ENCODE measurements at places on chromosomes 5 and 9. TPM values are rescaled to one million over a fixed set of nuclear protein-coding genes. Genes with fewer than 3 reads are reported as not detected.

The ACTBL2 gene
- 1.5 TPM for total RNA-seq

- DNase-seq = no peak
Measured at GRCh38 chr5:128673411-128673957, 135.4 kb upstream of the FBN2 start.

The LCN9 gene
- total RNA-seq = not detected

GRCh38 chr5:181212080-181212479 lies 7.1 kb upstream of the TRIM7 start:
- no peak for DNase-seq

GRCh38 chr9:26954050-26954508 lies 2.1 kb upstream of the IFT74 start:
- no peak for DNase-seq

GRCh38 chr9:103707181-103707580 lies 386.9 kb upstream of the SMC2 start:
- DNase-seq = no peak

DNA sequence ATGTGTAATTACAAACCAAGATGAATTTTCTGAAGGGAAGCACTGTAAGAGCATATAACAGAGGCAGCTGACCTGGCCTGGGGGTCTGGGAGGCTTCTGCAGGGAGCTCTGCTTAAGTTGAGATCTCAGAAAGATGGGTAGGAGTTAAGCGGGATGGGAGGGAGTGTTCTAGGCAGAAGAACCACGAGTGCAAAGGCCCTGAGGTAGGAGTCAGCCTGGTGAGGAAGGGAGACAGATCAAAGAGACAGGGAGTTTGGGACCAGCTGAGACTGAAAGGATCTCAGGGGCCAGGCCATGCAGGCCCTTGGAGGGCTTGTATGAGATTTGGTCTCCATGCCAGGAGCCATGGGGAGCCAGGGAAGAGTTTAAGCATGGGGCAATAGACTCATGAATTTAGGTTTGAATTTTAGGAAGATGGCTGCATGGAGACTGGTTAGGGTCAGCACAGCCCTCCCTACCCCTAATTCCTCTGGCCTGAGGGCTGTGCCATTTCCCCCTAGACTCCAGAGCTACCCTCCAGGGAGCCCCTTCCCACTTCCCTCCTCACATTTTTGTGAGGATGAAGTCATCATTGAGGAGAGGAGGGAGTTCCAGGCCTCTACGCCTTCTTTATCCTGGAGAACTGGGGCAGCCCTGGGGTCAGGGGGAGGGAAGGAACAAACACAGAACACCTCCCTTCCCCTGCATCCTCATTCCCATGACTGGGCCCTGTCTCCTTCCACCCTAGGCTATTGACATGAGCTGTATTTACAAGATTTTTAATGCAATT lies 4.8 kb upstream of the ARAP3 start:
- DNase-seq = no peak

The NR5A1 gene
- not detected for total RNA-seq

DNA sequence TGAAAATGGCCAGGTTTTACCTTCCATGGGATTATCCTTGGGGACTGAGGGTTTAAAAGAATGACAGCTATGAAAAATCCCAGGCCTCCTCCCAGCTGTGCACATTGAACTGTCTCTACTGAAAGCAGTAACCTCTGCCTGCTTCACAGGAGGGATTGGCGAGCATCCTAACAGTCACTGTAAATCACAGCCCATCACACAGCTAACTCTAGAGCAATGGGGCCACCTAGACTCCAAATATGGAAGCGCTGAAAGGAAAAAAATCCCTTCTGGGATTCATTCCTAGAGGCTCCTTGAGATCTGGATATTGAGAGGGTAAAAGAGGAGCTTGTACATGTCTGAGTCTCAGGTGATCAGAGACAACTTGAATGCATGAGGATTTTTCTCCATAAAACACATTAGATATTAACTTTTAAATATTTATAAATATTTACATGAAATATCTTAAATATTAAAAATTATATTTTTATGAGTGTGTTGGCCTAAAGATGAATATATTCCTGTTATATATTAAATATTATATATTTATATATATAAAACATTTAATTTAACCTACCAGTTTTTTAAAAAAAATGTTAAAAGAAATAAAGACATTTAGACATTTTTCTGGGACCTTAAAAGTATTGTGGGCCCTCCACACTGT lies 133.8 kb upstream of the SLC24A2 start:
- DNase-seq = no peak

The SLC27A6 gene
- 1.2 TPM for total RNA-seq

GRCh38 chr5:135569755-135570452 lies 8.9 kb downstream of the CXCL14 start:
- no peak for DNase-seq

The CTXN3 gene
- total RNA-seq = not detected

GRCh38 chr9:35338561-35339274 lies 151.2 kb upstream of the RUSC2 start:
- DNase-seq = no peak

DNA sequence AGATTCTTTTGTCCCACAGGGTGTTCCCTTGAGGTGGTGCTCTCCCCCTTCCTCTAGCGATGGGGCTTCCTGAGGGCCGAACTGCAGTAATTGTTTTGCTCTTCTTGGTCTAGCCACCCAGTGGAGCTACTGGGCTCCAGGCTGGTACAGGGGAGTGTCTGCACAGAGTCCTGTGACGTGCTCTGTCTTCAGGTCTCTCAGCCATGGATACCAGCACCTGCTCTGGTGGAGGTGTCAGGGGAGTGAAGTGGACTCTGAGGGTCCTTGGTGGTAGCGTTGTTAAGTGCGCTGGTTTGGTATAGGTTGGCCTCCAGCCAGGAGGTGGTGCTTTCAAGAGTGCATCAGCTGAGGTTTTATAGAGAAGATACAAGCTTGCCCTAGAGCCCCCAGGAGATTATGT lies 20.4 kb upstream of the CEP72 start:
- no peak for DNase-seq

The RNF208 gene
- 4.2 TPM for total RNA-seq

The ISL1 gene
- total RNA-seq = 0.17 TPM

GRCh38 chr5:177179431-177179830 lies 45.9 kb downstream of the NSD1 start:
- DNase-seq = no peak

GRCh38 chr5:1762883-1763547 lies 36.6 kb downstream of the MRPL36 start:
- no peak for DNase-seq

GRCh38 chr9:14987858-14988257 lies 77.6 kb upstream of the FREM1 start:
- no peak for DNase-seq

GRCh38 chr5:122638581-122638980 lies 136.3 kb upstream of the SNX2 start:
- DNase-seq = no peak

The SFXN1 gene
- 56.9 TPM for total RNA-seq

The ANKRD33B gene
- total RNA-seq = 5.0 TPM

DNA sequence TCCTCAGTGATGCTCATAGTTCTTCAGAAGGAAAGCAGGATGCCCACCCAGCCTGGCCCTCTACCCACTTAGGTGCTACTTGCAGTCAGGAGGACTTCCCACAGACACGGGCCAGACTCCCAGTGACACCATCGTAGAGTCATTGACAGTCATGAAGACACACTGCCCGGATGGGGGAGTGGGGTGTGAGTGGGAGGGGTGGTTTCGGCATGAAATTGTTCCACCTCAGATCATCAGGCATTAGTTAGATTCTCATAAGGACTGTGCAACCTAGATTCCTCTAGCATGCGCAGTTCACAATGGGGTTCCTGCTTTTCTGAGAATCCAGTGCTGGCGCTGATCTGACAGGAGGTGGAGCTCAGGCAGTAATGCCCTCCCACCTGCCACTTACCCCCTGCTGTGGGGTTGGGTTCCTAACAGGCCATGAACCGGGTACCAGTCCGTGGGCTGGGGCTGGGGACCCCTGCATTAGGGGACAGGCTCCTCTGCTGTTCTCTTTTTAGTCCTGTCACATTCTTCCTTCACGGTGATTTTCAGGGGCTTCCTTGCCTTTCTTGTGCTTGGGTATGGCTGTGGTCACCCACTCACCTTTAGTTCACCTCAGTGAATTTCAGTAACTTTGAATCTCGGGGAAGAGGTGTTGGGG lies 88.2 kb upstream of the ANKRD55 start:
- no peak for DNase-seq

GRCh38 chr5:157549954-157550549 lies 25.5 kb downstream of the ADAM19 start:
- DNase-seq = no peak

The IFNB1 gene
- not detected for total RNA-seq

The LCN12 gene
- total RNA-seq = not detected

The DMGDH gene
- 2.9 TPM for total RNA-seq
